SK-N-SH treated with all-trans-retinoic acid at 6 μM for 48 hours (cell line): ENCODE measurements at places on chromosomes 6 and 20.

DNA sequence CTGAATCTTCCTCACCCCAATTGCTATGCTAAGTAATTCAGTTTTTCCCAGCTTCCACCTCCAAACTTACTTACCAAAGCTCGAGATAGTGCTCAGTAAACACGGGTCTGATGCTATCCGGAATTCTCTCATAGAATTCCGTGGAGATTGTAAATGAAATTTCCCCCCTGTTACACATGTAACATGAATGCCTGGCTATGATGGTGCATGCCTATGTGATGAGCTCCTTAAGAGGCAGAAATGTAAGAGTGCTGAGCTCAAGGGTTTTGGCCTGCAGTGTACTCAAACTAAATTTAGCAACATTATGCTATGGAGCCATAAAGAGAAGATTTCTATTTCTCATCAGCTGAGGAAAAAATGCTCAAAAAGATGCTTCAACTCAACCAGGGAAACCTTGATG is 133.4 kb upstream of the FUT9 start:
- no peak for ATAC-seq

DNA sequence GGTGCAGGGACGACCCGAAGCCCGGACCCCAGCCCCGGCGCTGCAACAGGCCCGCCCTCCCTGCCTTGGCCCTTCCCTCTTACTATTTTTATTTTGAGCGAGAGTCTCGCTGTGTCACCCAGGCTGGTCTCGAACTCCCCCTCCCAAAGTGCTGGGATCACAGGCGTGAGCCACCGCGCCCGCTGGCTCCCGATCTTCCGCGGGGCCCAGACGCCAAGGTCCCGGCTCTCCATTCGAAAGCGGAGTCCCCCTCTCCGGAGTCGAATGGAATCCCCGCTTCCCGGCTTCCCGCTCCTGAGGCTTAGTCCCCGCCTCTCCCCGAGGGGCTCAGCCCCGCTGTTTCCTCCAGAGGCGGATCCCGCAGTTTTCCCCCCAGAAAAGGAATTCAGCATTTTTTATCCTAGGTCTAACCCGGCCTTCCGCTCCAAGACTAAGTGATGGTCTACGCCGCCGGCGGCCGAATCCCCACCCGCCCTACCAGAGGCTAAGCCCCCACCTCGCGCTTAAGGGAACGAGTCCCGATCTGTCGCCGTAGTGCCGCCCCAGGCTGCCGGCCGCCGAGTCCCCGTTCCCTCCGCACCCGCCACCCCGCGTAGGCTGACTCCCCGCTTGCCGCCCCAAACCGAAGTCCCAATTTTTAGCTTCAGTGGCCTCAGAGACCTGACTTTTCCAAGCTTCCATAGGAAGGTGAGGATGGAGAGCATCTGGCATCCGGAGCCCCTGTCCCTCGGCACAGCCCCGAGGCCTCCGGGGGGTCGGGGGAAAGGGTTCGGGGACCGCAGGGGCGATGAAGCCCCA is 11.5 kb upstream of the TMC2 start:
- ATAC-seq: peak; percentile 85

DNA sequence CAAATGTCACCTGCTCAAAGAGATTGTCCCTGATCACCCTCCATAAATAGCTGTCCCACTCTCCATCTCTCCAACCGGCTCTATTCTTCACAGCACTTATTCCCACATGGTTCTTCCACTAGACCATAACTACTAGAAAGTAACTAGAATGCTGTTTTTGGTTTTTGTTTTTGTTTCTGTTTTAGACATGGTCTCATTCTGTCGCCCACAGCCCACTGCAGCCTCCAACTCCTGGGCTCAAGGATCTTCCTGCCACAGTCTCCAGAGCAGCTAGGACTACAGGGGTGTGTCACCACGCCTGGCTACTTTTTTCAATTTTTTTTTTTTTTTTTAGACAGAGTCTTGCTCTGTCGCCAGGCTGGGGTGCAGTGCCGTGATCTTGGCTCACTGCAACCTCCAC is 12.2 kb downstream of the MMP24 start:
- no peak for ATAC-seq

- peak; percentile 61 for ATAC-seq
Measured at GRCh38 chr6:139531148-139532115, 157.0 kb upstream of the CITED2 start.

GRCh38 chr6:72946774-72947173 is 278.5 kb downstream of the KHDC1L start:
- ATAC-seq: no peak

DNA sequence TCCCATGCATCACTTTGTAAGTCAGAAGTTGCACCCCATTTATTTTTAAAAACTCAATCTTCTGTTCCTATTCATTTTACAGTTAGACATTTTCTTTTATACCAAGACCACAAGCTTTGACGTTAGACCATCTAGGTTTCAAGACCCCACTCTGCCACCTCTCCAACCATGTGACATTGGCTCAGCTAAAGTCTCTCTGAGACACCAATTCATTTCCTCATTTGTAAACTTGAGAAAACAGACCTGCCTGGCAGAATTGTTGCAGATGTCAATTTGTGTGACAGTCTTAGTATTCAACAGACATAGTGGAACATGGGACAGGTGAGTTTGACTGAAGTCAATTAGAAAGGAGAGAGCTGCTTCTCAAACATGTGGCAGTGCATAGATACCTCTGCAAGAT is 55.6 kb upstream of the CSE1L start:
- ATAC-seq: no peak

DNA sequence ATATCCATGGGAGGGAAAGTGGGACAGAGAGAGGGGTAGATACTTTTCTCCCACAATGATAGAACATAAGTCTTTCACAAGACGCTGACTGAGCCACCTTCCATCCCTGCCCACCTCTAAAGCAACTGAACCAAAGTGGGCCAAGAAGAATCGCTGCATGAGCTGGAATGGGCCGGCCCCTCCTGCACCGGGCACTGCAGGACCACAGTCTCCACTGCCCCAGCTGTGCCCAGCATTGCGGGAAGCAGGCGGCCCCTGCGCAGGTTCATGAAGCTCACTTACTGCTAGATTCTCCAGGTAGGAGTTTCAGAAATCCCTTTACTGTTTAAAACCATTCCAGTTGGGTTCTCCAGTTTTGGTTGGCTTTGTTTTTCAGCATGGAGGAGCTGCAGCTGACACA is 32.0 kb upstream of the CST7 start:
- no peak for ATAC-seq

- peak; percentile 47 for ATAC-seq
Measured at GRCh38 chr6:119158057-119158848, 79.8 kb upstream of the FAM184A start.

GRCh38 chr20:53569606-53570307 is 23.9 kb downstream of the ZNF217 start:
- no peak for ATAC-seq

- ATAC-seq: no peak
Measured at GRCh38 chr6:2944405-2945152, 26.8 kb downstream of the SERPINB6 start.

- no peak for ATAC-seq
Measured at GRCh38 chr20:24665741-24666191, 196.3 kb downstream of the SYNDIG1 start.

DNA sequence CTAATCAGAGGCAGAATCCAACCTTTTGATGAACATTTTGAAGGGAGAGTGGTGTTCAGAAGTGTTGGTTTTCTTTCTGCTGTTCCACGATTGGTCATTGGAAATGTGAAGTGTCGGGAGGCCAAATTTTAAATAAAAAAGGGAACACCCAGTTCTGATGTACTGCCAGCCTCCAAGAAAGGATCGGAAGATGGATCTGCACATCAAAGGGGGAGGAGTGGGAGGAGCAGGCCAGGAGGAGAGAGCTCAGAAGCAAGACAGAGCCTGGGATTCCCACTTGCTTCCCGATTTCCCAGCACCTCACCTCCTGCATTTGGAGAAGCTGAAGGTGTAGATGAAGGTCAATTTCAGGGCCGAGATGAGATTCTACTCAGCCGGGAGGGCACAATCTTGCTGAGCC is 55.9 kb upstream of the NAA20 start:
- ATAC-seq: no peak

- ATAC-seq: no peak
Measured at GRCh38 chr20:61422636-61423425, 170.8 kb downstream of the CDH4 start.

- peak; percentile 73 for ATAC-seq
Measured at GRCh38 chr6:33299237-33299944, 649 bp upstream of the RGL2 start.

DNA sequence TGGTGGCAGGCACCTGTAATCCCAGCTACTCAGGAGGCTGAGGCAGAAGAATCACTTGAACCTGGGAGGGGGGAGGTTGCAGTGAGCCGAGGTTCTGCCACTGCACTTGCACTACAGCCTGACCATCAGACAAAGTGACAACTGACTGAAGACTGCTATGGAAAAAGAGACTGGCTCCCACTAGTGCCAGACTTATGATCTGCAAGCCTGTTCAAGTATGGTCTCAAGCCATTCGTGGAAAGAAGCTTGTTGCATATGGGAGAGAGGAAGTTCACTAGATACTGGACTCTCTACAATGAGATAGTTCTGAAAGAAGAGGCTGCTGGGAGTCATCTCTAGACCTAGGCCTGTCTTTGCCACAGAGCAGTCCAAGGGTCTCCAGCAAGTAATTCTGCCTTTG is 26.7 kb downstream of the MDN1 start:
- peak; percentile 94 for ATAC-seq

- no peak for ATAC-seq
Measured at GRCh38 chr6:111626441-111626840, 20.8 kb upstream of the TRAF3IP2 start.

GRCh38 chr20:41055679-41056078 is 27.1 kb downstream of the TOP1 start:
- ATAC-seq: no peak

GRCh38 chr6:90490030-90490716 is 96.7 kb downstream of the MAP3K7 start:
- ATAC-seq: no peak

GRCh38 chr6:106572436-106572835 is 56.9 kb downstream of the RTN4IP1 start:
- no peak for ATAC-seq

- ATAC-seq: no peak; the same call in 2 of the 3 replicates
Measured at GRCh38 chr6:163860287-163861081, 446.0 kb downstream of the QKI start.

DNA sequence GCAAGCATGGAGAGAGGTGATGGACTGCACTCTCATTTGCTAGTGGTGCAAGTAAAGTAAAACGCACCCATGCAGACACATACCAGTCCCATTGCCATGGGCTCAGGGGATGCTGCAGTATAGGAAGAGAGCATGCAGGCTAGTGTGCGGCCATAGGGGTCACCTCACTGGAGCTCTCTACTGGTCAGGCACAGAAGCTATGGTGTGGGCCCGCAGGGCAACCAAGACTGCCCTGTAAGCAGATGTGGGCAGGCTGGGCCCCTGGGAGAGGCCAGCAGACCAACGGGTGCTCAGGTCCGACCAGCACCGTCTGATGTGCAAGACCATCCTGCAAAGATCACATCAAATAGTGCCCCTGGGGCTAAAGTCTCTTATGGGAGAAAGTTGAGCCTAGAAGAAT is 290.7 kb downstream of the HTR1B start:
- ATAC-seq: no peak

DNA sequence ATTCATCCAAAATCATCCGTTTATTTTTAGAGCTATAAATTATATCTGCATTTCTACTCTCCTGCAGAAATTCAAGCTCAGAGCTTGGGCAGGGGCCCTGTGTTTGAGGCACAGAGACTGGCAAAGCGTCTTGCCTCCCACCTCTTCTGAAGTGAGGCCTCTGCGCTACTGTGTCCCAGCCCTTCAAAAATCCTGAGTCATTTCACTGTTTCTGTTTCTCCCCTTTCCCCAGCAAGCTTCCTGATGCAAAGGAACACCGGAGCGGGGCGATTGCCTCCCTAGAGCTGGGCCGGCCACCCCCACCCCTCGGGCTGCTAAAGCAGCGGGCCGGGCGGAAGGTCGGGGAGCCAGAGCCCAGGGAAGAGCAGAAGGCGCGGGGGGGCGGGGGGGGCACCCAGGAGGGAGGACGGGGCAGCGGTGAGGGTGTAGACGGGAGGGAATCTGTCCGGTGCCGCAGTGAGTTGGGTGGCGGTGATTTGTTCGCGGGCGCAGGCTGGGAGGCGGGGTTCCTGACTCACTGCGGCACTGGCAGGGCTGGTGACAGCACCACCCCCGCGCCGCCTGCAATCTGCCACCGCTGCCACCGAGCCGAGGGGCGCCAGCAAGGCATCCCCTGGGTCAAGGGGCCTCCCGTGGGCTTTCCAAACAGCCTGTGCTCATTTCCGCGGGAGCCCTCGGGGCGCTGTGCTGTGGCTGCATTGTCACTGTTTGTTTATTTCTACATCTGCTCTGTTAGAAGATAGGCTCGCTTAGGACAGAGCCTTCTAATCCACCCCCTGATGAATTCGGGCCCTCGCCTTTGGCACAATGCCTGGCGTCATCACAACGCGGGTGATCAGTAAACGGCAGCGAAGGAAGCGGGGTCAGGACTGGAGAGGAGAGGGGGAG is 46.5 kb upstream of the SNAP25 start:
- peak; percentile 94 for ATAC-seq

GRCh38 chr20:44209686-44210405 is 725 bp downstream of the OSER1 start:
- ATAC-seq: peak; percentile 34

- ATAC-seq: peak; percentile 56; the same call in 2 of the 3 replicates
Measured at GRCh38 chr6:141464490-141464889, 668.2 kb upstream of the GJE1 start.

DNA sequence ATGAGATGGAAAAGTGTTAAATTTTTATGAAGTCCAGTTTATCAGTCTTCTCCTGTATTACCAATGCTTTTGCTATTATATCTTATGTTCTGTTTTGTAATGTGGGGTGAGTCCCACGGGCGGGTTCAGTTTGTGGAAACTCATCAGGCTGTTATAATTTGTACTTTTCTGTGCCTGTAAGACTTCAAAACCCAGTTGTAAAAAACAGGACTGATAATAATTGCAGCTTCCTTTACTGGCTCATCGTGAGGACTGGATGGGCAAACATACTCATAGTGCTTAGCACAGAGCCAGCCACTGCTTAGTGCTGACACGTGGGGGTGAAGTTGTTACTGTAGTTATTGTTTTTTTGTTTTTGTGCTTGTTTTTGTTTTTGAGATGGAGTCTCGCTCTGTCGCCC is 45.6 kb downstream of the TGM2 start:
- no peak for ATAC-seq

GRCh38 chr6:13273202-13273930 is 55.0 kb downstream of the TBC1D7 start:
- ATAC-seq: no peak

DNA sequence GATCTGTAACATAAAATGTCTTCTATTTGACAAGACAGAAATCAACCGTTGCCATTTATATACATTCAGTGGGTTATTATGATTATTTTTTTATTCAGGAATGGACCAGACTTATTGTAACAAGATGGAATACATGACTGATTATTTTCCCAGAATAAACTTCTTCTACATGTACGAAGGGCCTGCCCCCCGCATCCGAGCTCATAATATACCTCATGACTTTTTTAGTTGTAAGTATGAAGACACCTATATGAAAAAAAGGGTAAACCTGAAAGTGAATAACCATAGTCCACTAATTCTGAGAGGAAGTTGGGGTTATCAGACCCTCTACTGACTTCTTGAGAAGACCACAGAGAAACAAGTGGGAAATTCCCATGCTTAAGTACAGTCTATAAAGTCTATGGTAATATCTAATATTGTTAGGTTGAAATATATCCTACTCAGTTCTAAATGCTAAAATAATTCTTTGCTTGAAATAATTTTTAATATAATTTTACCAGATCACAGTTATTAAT is 15.9 kb downstream of the OR2A4 start:
- no peak for ATAC-seq

- ATAC-seq: no peak
Measured at GRCh38 chr20:51376111-51376510, 166.4 kb downstream of the NFATC2 start.
